ENCODE measurements at places on chromosomes 5 and 9.

DNA sequence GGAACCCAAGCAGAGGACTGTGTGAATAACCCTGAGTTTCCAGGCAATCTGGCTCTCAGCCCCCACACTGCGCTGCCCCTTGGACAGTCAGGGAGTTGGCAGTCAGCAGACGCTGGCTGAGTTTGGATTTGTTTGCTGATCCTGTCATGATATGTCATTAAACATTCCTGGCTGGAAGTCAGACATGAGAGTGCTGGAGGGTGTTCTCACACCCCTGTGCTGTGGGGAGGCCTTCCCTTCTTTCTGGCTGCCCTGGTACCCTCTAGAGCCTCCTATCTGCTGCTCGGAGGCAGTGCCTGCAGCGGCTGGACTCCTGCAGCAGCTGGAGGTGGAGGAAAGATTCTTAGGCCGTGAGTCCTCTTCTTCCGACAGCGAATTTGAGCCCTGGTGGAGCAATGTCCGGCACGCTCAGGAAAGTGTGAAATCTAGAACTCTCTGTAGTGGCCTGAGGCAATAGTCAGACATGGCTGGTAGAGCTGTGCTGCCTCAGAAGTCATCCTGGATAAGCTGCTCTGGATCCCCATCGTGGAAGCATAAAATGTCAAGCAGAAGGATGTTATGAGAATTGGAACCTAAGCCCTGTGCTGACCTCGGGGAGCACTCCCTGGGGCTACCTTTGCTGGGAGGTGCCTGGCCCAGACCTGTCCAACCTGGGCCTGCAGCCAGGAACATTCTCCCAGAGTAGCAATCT, 72.0 kb downstream of the PDE8B start:
- no peak for DNase-seq

- no peak for DNase-seq
Observed at GRCh38 chr5:176519810-176520720, 17.1 kb downstream of the RNF44 start.

GRCh38 chr5:79771387-79771786, 81.8 kb downstream of the CMYA5 start:
- DNase-seq, result no peak

DNA sequence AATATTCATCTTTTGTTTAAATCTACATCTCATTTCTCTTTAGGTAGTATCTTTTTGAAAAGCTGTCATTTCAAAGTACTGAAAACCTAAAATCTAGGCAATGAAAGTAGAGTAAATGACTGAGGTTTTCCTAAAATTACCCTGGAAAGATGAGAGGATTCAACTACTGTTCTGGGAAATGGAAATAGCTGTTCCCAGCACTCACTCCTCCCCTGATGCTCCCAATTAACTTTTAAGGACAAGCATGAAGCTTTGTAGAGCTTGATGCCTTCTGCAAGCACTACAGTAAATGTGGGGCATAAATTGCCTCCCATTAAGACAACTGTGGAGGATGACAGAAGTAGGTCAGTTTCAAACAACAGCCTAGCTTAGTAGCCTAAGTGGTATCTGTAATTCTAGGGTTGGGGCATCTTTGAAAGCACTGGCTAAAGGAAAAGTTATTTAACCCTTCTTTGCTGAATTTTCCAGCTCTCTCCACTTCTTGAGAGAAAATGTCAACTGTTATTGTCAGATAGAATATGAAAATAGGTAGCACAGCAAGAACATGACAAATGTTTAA, 100.2 kb upstream of the GNA14 start:
- no peak for DNase-seq

- no peak for DNase-seq
Observed at GRCh38 chr5:98109561-98110006, 663.9 kb upstream of the RGMB start.
